ENCODE measurements at places on chromosomes 13 and 19.

DNA sequence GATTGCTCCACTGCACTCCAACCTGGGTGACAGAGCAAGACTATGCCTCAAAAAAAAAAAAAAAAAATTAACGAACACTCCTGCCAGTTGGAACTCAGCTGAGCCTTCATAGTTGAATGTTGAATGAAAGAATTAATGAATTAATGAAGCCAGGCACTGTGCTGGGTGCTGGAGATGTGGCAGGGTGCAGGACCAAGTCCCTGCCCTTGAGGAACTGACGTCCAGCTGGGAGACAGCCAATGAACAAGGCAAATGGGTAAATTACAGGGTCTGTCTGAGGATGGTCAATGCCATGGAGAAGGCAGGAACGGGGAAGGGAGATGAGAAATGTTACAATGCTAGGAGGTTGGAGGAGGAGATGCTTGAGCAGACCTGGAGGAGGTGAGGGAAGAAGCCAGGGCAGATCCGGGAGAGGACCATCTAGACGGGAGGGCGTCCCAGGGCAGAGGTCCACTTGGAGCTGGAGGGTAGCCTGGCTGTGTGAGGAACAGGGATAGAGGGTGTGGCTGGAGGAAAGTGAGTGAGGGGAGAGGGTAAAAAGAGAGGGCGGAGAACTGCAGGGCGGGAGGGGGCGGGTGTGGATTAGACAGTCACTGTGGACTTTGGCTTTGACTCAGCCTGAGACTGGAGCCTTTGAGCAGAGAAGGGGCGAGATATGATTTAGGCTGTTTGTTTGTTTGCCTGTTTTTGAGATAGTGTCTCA, 16.8 kb upstream of the IGSF23 start:
- DNase-seq = no peak

GRCh38 chr19:39341129-39341718, 997 bp upstream of the SAMD4B start:
- peak; percentile 55 for DNase-seq

GRCh38 chr13:98368019-98368418, 190.9 kb upstream of the RNF113B start:
- DNase-seq = no peak

GRCh38 chr13:94646904-94647303, 45.2 kb downstream of the GPR180 start:
- DNase-seq = no peak

GRCh38 chr13:101698400-101698799, 245.9 kb downstream of the ITGBL1 start:
- DNase-seq = no peak

- DNase-seq = peak; percentile 67
Measured at GRCh38 chr13:31908696-31909411, 122.7 kb upstream of the FRY start.

- no peak for DNase-seq
Measured at GRCh38 chr13:95924389-95924994, 128.7 kb downstream of the UGGT2 start.

DNA sequence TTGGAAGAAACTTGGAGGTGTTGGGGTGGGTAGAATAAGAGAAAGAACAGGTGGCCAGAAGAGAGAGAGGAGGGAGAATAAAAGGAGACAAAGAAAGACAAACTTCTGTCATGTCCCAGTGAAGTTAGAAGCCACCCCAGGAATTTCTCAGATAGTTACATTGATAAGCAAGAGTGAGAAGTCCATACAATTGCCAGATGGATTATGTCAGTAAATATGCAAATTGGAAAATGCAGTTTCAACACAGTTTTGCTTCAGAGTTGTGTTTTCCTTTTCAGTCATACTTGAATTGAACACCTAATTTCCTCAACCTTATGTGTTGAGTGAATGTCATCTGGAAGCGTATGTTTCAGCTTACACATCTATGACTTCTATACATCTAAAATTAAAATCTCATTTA, 139.2 kb downstream of the RXFP2 start:
- DNase-seq = no peak

GRCh38 chr13:113837560-113838355, 26.1 kb downstream of the GAS6 start:
- DNase-seq = peak; percentile 65

- no peak for DNase-seq
Measured at GRCh38 chr13:59477011-59477410, 686.7 kb downstream of the DIAPH3 start.

Measured in suppressor macrophage treated with lipopolysaccharide for 1 hour (primary cell).